ENCODE measurements at places on chromosomes 12 and 14. TPM values are rescaled to one million over a fixed set of nuclear protein-coding genes. Genes with fewer than 3 reads are reported as not detected.

Gene NTF3
- polyA plus RNA-seq = not detected

GRCh38 chr12:122560138-122560537 lies 33.1 kb downstream of the KNTC1 start:
- peaks cover 3% of the 10 kb centered on the region for H3K36me3 ChIP-seq
- no peaks in the 10 kb centered on the region for H3K4me1 ChIP-seq
- DNase-seq = no peak
- H3K4me3 ChIP-seq = no peak overlapping the region
- H3K27me3 ChIP-seq = no peaks in the 10 kb centered on the region
- no peak overlapping the region for H3K27ac ChIP-seq

DNA sequence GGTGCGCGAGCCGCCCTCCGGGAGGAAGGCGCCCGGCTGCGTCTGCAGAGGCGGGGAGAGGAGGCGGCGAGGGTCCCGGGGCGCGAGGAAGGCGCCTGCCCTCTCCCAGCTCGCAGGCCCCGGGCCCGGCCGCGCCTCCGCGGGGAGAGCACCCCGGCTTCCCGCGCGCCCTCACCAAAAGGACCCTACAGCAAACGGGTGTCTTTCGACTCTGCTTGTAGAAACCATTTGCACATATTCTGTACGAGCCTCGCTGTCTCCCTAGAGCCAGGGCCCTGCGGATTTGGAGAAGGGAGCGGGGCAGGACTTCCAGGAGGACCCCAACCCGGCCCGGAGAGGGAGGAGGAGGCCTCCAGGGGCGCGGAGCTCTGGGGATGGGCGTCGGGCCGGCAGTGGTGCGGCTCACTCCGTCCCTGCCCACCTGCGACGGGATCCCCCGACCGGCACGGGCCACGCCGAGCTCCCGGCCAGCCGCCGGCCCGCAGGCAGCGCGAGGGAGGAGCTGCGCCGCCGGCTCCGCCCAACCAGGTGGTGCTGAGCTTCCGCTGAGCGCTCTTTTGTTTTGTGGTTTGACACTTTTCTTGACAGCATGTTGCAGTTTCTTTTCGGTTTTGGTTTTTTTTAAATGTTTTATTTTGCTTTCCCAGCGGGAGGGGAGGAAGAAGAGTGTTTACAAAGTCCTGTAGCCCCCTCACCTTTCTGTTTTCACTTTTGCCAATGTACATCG lies 103.3 kb upstream of the FKBP4 start:
- H3K27me3 ChIP-seq = peaks cover 36% of the 10 kb centered on the region
- no peaks in the 10 kb centered on the region for H3K4me1 ChIP-seq
- H3K36me3 ChIP-seq = no peaks in the 10 kb centered on the region
- H3K4me3 ChIP-seq = peak overlapping the region; percentile 61
- no peak for DNase-seq

GRCh38 chr14:94491511-94491910 lies 15.5 kb upstream of the SERPINA9 start:
- no peak overlapping the region for H3K4me3 ChIP-seq
- H3K27me3 ChIP-seq = peaks cover 3% of the 10 kb centered on the region
- no peak overlapping the region for H3K27ac ChIP-seq
- no peaks in the 10 kb centered on the region for H3K36me3 ChIP-seq

DNA sequence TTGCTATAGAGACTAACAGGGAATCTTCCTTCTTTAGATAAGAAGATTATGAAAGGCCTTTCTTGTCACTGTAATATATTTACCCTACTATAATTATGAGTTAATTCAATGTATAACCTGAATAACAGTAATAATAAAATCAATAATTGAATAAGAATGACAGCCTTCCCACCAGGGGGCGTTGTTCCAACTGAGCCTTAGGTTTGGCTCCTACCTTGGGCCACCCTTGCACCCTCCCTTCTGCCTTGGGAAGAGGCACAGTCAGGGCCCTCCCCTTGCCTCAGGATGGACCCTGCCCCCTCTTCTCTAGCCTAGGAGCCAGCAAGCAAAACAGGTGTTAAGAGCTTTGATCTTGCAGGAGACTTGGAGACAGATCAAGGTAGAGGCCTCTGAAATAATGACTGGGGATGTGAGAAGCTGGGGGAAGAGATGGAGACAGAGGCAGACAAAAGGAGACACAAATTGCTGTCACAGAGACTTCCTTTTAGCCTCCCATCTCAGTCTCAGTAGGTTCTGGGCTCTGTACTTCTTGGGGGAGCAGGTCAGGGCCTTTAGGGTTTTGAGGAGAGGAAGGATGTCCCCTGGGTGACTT lies 40.1 kb upstream of the CISTR start:
- H3K36me3 ChIP-seq = no peaks in the 10 kb centered on the region
- H3K27ac ChIP-seq = no peak overlapping the region
- no peak overlapping the region for H3K4me3 ChIP-seq
- DNase-seq = no peak
- H3K4me1 ChIP-seq = no peaks in the 10 kb centered on the region

DNA sequence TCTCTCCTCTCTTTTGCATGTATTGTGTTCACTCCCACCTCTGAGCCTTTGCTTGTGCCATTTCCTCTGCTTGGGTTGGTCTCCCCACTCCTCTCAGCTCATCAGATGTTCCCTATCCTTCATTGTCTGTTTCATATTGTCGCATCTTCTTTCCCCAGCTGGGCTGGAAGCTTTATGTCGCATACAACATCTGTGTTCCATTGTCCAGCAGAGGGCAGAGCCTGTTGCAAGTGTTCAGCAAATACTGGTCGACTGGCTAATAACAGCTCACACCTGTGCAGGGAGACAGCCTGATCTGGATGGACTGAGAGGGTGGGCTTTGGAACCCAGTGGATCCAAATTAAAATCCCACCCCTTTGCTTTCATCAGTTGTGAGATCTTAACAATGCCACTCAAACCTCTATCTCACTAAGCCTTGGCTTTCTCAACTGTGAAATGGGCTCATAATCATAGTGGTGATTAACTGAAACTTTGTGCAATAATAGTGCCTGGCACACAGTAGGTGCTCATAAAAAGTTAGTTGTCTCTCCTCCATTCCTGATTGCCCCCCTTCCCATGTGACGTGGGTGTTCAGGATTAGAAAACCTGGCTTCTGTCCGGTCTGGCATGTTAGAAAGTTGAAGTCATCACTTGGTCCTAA lies 75.8 kb downstream of the RIN3 start:
- no peaks in the 10 kb centered on the region for H3K4me1 ChIP-seq
- H3K27ac ChIP-seq = no peak overlapping the region
- H3K27me3 ChIP-seq = no peaks in the 10 kb centered on the region
- no peak for DNase-seq
- H3K4me3 ChIP-seq = no peak overlapping the region

DNA sequence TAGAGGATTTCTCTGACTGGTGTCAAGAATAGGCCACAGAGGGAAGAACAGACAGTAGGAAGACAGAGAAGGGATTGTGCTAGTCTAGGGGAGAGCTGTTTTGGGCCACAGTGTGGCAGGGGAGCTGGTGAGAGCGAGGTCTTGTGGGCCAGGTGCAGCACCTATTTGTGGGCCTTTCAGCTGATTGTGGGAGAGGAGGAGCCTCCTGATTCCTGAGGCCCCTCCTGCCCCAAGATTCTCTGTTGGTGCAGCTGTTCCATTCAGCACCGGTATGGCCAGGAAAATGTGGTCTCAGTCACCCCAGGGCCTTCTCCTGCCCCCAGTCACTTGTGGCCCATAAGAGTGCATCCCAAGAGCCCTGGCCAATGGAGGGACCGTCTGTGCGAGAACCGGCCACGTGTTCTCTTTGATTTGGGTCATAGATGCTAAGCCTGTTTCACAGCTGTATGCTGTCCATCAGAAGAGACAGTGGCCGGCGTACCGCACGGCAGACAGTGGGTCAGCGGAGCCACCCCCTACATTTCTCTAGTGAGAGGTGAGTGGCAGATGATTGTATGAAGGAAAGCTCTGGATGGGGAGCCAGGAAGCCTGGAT lies 27.7 kb downstream of the TPCN1 start:
- no peaks in the 10 kb centered on the region for H3K36me3 ChIP-seq
- no peak overlapping the region for H3K4me3 ChIP-seq
- no peak for DNase-seq
- no peaks in the 10 kb centered on the region for H3K27me3 ChIP-seq
- H3K27ac ChIP-seq = no peak overlapping the region

Measured in keratinocyte (primary cell).